ENCODE measurements at places on chromosomes 2 and 18. TPM values are rescaled to one million over a fixed set of nuclear protein-coding genes. Genes with fewer than 3 reads are reported as not detected.

TEX44 gene
- not detected for polyA plus RNA-seq

SPDYA gene
- 3.1 TPM for polyA plus RNA-seq

HOXD12 gene
- polyA plus RNA-seq, result not detected

DNA sequence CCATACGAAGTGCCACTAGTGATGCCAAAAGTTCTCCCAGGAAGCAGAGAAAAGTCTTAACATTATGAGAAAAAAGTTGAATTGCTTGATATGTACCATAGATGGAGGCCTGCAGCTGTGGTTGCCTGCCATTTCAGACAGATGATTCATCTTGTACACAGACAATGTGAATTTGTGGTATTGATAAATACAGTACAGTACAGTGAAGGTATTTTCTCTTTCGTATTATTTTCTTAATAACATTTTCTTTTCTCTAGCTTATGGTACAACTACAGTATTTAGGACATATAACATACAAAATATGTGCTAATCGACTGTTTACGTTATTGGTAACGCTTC, 33.6 kb upstream of the VWC2L start:
- no peak for DNase-seq
- no peak overlapping the region for H3K4me3 ChIP-seq
- no peak overlapping the region for H3K27ac ChIP-seq
- H3K27me3 ChIP-seq, result no peaks in the 10 kb centered on the region

DNA sequence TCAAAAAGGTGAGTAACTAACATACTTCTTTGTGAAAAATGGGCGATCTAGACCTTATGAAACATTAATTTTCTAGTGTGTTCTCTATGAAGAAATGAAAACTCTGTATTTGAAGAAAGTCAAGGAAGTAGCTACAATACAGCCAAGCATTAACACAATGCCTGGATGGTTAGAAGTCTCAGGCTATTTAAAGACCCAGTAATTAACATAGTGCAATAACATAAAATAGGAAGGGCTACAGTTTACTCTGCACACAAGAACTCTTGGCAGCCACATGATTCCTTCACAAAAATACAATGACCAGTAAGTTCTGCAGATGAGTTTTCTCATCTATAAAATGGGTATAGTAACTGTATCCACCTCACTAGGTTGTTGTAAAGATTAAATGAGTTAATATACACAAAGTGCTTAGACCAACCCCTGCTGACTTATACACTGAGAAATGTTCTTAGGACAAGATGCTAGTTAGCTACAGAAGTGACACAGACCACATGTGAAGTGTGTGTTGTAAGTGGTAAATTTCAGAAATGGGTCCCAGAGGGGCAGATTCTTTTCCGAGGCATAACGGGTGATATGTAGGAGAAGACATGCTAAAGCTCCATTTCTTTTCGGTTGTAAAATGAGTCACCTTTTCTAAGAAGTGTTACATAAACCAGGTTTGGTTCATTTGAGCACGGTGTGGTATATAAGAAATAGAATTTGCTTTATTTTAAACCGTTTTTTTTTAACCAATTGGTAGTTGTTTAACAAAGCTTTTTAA, 61.8 kb downstream of the CXCR4 start:
- H3K27me3 ChIP-seq, result no peaks in the 10 kb centered on the region
- H3K36me3 ChIP-seq, result no peaks in the 10 kb centered on the region
- DNase-seq, result no peak
- H3K4me1 ChIP-seq, result no peaks in the 10 kb centered on the region

- DNase-seq, result no peak
- no peaks in the 10 kb centered on the region for H3K36me3 ChIP-seq
- H3K4me1 ChIP-seq, result peaks cover 11% of the 10 kb centered on the region
These were observed 1.3 kb downstream of the ATP9B start for GRCh38 chr18:79070486-79070885.

- H3K4me3 ChIP-seq, result no peak overlapping the region
- DNase-seq, result no peak
- no peak overlapping the region for H3K27ac ChIP-seq
- H3K27me3 ChIP-seq, result no peaks in the 10 kb centered on the region
- no peaks in the 10 kb centered on the region for H3K36me3 ChIP-seq
These were observed 115.2 kb downstream of the TTC32 start for GRCh38 chr2:19786408-19787058.

- H3K36me3 ChIP-seq, result no peaks in the 10 kb centered on the region
- no peak overlapping the region for H3K27ac ChIP-seq
- H3K4me3 ChIP-seq, result no peak overlapping the region
- no peak for DNase-seq
- no peaks in the 10 kb centered on the region for H3K27me3 ChIP-seq
- no peaks in the 10 kb centered on the region for H3K4me1 ChIP-seq
These were observed 311.0 kb upstream of the FSHR start for GRCh38 chr2:49465157-49465831.
